ENCODE measurements at places on chromosomes 3 and 15. TPM values are rescaled to one million over a fixed set of nuclear protein-coding genes. Genes with fewer than 3 reads are reported as not detected.

Gene PROS1
- polyA plus RNA-seq, result not detected

Gene CXCR6
- not detected for polyA plus RNA-seq

Gene ZNF860
- polyA plus RNA-seq, result 16.2 TPM

Gene ROBO2
- not detected for polyA plus RNA-seq

Gene SLC28A2
- polyA plus RNA-seq, result not detected

Gene SETMAR
- polyA plus RNA-seq, result 4.2 TPM

Gene MUSTN1
- 11.2 TPM for polyA plus RNA-seq

Gene GPR87
- polyA plus RNA-seq, result not detected

Gene HLTF
- polyA plus RNA-seq, result 7.9 TPM

Gene CX3CR1
- polyA plus RNA-seq, result 0.16 TPM

Gene MYRIP
- polyA plus RNA-seq, result 0.03 TPM

Gene TERB2
- polyA plus RNA-seq, result not detected

Gene NCEH1
- polyA plus RNA-seq, result 3.4 TPM

Gene IL1RAP
- polyA plus RNA-seq, result 2.3 TPM

Gene NAALADL2
- not detected for polyA plus RNA-seq
